GM20000 (cell line): ENCODE measurements at places on chromosomes 5 and 9.
A peak's percentile ranks its signal among the peaks of the same experiment; 100 is the strongest.

GRCh38 chr5:99314721-99315120, 385.9 kb upstream of the CHD1 start:
- no peak for DNase-seq

- DNase-seq, result no peak
Measured at GRCh38 chr5:150616024-150616470, 24.4 kb upstream of the SYNPO start.

DNA sequence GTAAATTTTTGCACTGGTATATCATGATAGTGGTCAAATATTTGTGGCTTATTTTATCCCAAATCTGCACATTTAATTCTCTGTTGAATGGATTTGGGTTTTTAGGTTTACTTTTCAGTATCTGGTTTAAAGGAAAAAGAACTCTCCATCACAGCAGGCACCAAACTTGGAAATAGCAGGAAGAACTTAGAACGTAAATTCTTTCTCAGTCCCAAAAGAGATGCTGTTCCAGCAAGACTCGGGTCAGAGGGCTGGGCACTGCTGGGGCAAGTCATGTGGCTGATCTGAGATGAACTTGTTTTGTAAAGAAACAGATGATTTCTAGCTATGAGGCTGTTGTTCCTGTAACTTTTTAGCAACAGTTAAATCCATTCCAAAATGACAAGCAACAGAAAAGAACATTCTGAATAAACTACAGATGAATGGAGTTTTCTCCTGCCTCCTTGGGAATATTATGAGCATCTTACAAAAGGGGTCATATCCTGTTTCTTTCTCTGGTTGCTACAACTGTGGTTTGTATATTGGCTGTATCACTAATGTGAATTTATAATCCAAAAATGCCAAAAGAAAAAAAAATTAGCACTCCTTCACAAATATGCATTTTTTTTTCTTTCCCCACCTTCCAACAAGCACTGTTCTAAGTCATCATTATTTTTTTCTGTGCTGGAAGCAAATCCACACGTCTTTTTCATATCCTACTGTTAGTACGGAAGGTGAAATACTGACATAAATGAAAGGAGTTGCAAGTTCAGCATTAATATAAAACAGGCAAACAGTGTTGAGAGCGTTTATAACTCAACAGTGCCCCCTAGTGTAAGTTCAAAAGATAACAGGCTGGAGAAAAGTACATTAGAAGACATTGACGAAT, 31.1 kb downstream of the OR2K2 start:
- peak; percentile 44 for DNase-seq

- no peak for DNase-seq
Measured at GRCh38 chr9:4380406-4380805, 80.5 kb upstream of the GLIS3 start.

GRCh38 chr5:81545911-81546310, 152.0 kb upstream of the ACOT12 start:
- DNase-seq, result no peak

DNA sequence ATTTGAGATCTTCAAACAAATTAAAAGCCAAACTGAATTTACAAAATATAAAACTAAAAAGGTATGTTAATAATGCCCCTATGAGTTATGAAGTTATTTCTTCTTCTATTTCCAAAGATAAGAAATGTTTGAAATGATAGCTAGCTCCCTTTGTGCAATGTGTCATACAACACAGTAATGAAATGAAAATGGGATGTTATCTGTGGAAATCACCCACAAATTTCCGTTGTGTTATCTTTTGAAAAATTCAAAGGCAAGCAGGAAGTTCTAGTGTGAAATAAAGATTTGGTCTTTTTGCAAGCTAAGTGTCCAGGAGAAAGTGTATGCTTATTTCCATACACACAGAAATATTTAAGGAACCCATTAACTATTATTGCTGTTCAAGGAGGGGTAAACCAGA, 375.3 kb upstream of the PRR16 start:
- DNase-seq, result no peak

DNA sequence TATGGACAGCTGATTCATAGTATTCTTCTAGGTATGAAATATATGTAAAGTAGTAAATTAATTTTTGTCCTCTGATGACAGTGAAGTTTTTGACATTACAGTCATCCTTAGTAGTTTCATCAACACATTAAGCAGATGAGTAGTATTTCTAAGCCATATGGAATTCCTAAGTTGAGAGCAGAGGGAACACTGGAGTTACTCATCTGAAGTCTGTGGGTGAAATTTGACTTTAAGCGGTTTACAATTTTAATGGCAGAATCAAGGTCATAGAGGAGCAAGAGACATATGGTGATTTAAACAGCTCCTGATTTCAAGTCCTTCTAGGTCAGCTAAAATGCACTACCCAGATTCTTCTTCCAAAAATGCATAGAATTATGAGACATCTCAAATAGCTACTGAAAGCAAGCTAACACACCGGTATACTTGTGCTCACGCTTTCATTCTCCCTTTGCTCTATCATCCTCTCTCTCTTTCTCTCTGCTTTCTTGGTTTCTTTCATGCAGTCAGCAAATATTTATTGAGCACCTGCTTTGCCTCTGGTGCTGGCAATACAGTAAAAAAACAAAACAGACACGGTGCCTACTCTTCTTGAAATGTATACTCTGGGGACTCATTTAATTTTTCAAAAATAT, 235.9 kb downstream of the FER start:
- DNase-seq, result no peak

DNA sequence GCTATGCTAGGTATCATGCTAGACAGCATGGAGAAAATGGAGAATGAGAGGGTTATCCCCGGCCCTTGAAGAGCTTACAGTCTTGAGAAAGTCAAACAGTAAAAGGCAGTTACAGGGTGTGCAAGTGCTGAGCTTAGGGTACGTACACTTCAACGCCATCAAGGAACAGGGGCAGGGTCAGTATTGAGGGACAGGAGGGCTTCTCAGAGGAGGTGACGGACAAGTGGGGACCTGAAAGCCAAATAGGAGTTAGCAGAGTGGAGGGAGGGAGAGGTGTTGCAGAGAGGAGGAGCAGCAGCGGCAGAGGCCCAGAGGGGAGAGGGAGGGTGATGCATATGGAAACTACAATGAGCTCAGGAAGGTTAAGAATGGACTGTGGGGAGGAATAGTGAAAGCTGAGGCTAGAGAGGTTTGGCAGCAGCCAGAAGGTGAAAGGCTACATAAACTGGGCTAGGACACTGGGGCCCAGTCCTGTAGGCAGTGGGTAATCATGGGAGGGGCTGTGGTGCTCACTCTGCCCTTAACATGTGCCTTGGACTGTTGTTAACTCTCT, 88.0 kb downstream of the NRG2 start:
- DNase-seq, result peak; percentile 53

GRCh38 chr5:16736158-16736995, 119.6 kb upstream of the RETREG1 start:
- DNase-seq, result no peak

DNA sequence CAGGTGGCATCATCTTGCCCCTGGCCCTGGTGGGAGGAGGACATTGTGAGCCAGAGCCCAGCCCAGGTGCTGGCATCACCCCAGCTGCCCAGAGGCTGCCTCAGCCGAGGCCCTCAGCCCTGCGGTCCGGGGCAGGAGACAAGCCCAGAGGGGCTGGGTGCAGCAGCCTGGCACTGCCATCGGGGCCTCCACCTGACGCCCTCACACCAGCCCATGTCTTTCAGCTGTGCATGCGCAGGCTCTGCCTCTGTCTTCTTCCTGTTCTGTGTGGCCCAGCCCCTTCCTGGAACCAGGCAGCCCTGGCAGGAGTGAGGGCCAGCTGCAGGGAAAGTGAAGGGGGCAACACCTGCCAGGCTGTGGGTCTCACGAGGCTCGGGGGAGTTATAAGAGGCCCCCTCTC, 4.8 kb upstream of the CEL start:
- DNase-seq, result no peak

DNA sequence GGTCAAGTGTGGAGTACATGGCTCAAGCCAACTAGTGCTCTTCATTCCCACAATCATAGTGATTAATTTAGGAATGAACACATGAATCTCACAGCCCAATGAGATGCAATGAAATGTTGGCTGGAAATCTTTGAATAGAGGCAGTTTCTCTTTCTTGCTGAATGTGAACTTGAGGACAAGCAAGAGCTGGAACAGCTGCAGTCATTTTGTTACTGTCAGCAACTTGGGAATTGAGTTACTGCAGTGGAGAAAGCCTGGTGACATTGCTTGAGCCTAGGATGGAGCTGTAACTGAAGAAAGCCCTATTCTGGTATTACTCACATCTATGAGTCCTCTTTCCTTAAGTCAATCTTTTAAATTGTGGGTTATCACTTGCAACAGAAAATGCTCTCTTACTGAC, 62.3 kb downstream of the YIPF5 start:
- DNase-seq, result no peak

DNA sequence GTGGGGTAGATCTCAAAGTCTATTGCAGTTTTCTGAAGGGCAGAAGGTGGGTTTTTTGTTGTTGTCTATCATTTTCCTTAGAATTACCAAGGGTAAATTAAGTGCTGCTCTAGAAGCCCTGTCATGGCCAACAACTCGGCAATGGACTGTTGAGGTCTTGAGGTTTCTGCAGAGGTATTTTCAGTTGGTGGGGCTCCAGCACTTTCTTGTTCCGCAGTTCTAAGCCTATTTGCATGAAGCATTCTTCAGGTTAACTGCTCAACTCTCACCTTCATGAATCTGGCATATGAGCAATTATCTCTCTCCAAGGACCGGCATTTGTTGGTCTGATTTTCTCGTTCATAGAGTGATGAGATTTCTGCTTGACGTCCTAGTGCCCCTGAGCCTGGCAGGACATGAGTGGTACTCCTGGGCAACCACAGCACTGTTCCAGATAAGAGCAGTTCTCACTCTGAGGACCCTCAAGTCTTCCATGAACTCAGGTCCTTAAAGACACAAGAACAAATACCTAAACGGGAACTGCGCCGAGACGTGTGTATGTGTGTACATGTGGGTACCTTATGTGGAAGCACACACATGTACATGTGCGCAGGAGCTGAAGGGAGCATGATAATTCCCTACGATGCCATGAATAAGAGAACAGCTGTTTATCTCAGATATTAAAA, 544.5 kb downstream of the CSNK1G3 start:
- DNase-seq, result peak; percentile 14

- DNase-seq, result no peak
Measured at GRCh38 chr5:173010547-173011464, 27.2 kb downstream of the ATP6V0E1 start.

DNA sequence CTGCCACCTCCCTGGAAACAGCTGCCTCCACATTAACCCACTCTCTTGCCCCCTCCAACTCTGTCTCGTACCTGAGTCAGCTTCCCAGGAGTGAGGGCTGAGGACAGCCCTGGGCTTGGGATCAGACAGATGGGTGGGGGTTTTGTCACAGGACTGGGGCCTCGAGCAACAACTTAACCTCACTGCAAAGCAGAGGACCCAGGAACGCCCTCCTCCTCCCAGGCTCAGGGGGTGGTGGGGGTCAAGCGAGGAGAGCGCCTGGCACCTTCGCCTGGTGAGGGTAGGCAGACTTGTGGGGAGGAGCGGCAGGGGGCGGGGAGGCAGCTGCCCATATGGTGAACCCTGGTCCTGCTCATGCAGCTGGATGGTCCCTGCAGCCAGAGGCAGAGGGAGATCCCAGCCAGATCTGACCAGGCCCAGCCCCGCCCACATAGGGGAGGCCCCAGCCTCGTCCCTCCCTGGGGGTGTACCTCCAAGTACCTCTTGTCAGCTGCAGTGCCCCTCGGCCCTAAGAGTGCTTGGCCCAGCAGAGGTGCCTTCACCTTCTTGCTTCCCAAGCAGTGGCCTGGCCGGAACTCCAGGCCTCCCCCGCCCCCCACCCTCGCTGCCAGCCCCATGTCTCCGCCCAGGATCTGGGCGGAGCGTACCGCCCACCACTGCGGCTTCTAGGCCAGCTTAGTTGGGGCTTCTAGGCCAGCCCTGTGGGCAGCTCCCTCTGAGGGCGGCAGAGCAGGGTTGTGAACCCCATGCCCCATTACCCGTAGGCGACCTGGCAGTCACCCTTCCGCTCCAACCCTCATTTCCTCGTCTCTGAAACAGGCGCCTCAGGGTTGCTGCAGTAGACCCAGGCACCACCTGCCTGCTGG, at the start of gene SARDH:
Gene SARDH (minus strand): TSS at position 579 of the 866 bp plus-strand sequence. CDS start 4,179 bp downstream, outside the sequence.
- DNase-seq, result peak; percentile 82

DNA sequence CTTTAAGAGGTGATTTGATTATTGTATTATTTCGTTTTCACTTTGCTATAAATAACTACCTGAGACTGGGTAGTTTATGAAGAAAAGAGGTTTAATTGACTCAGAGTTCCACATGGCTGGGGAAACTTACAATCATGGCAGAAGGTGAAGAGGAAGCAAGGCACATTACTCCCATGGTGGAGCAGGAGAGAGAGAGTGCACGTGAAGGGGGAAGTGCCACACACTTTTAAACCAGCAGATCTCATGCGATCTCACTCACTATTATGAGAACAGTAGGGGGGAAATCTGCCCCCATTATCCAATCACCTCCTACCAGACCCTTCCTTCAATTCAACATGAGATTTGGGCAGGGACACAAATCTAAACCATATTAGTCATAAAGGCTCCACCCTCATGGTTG, 36.1 kb upstream of the NDFIP1 start:
- no peak for DNase-seq

GRCh38 chr9:91905991-91906469, 44.0 kb downstream of the ROR2 start:
- DNase-seq, result peak; percentile 52

- DNase-seq, result no peak
Measured at GRCh38 chr5:135942202-135942771, 12.5 kb downstream of the LECT2 start.

GRCh38 chr5:142506046-142506445, 179.8 kb downstream of the FGF1 start:
- DNase-seq, result no peak

- peak; percentile 57 for DNase-seq
Measured at GRCh38 chr5:141825791-141826560, 52.2 kb downstream of the PCDH1 start.

DNA sequence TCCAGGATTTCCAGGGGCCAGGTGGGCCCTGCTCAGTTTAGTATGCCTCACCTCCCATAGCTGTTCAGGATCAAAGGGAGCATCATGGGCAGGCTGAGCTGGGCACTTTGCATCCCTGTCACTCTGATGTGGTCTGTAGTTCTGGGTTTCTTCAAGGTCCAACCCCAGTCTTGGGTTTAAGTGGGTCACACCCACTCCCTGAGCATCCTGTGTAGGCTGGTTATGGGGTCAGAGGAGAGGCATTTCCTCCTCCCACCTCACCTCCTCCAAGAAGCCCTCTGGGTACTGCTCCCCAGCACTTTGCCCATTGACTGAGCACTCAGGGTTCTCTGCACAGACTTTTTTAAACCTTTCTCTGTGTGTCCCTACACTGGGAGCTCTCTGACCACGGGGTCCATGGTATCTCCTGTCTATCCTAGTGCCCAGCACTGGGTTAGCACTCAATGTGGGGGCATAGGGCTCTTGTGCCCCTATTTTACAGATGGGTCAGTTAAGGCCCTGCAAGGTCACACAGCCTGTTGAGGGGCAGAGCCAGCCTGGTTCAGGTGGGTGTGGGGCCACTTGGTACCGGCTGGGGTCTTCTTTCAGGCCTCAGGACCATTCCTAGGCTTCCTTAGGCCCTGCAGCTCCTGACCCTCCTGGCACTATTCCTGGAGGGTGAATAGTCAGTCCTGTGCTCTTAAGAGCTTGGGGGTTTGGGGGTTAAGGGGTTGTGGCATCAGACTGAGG, 19.0 kb downstream of the CXXC5 start:
- no peak for DNase-seq

GRCh38 chr9:86643946-86644674, 289.9 kb upstream of the TUT7 start:
- DNase-seq, result no peak
